Hindlimb muscle (tissue), 1 donor: ENCODE measurements at places on chromosomes 2 and 18.

DNA sequence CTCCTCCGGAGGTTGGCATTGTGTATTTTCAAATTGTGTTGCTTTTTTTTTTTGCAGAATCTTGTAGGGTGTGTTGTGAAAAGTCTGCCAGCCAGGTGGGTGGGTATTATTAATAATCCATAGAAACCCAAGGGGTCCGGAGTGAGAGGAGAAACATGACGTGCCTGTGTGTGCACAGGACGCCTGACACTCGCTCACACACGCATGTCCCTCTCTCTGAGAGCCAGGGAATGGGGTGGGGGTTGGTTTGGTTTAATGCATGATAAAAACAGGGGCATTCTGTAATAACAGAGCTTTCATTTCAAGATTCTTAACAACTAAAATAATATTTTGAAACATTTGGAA, 224.8 kb downstream of the FAM210A start:
- no peak for DNase-seq

DNA sequence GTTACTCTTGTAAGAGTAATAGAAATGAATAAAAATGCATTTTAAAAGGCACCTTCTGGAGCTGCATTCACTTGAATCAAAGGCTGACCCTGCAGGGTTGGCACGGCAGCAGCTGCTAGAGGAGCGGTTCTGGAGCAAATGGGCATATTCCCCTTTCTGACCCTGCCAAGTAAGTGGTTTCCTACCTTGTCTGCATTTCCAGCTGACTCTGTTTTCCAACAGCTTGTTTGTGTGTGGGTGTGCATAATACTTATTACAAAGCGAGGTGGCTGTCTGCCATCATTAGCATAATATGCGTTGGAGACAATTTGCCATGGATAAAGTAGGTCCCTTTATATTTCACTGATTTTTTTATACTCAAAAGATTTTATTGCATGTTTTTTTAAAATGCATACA, 21.3 kb upstream of the TTN start:
- DNase-seq, result no peak

- DNase-seq, result no peak
Measured at GRCh38 chr2:23695890-23696751, 230.8 kb downstream of the ATAD2B start.

GRCh38 chr2:109452318-109453305, 161.2 kb downstream of the SEPTIN10 start:
- DNase-seq, result no peak

DNA sequence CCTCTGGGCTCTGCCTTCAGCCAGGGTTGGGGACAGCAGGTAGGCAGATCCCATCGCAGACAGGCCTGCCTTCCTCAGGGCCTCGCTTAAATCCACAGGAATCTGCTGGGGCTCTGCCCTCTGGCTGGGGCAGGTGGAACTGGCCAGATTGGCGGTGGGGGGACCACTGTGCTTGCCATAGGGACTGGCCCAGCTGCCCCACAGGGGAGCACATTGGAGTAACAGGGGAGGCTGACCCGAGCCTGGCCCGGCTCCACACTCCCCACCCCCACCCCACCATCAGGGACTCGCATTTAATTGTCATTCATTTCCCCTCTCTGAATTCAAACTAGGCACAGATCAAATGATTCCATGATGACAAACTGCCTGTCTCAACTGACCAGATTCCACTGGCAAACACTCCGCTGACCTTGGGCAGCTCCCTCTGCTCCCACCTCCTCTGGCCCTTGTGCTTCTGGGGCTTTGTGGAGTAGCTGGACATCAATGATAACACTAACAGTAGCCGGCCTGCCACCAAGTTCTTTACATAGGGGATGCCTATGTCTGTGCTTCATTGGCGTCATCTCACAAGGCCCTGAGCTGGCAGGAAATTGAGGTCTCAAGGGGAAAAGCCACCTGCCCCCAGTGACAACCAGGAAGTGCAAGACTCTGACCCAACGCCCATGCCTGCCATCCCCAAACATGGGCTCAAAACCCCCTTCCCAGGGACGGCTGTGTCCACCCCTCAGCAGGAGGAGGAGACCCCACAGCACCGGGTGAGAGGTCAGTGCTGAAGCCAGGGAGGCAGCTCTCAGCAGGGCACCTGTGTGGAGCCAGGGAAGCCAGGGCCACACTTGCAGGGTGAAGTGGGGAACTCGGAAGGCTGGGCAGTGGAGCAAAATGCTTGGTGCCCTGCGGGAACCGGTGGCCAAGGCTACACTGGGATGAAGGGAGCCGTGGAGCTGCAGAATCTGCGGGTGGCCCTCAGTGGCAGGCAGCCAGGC, 2.1 kb upstream of the B3GNT7 start:
- DNase-seq, result no peak

- no peak for DNase-seq
Measured at GRCh38 chr2:40721595-40721994, 269.7 kb upstream of the SLC8A1 start.

- no peak for DNase-seq
Measured at GRCh38 chr18:59087391-59087790, 52.3 kb upstream of the SEC11C start.

DNA sequence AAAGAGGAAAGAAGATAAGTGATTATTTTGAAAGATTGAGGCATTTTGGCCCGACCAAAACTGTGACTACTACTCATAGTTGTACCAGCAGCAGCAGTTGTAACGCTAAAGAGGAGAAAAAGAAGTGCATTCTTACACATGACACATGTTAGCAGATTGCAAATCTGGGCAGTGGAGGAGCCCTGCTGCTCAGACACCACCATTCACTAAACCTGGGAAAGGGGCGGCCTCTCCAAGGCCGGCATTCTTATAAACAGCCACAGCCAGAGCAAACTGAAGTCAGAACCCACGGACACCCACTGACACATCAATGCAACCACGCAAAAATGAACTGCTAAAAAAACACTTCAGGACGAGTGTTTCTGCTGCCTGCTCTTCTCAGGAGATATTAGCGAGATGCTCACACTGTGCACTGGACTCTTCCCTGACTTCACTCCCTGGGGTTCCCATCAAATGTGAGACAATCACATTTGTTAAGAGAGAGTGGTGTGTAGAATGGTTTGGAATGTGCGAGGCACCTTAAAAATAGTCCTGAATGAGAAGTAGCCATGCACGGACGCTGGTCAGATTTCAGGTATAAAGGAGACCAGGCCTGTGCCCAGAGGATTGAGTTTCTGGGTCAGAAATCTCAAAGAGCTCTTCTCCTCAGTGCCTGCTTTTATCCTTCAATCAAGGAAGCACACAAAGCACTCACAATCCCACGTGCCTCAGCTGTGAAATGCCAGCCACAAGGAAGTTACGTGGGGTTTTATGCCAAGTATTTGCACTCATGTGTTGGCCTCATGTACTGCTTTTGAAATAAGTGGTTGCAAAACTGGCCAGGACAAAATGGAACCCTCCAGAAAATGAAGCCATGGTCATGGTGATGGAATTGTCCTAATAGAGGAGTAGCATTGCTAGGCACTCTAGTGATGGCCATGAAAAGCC, 83.4 kb downstream of the MTCL1 start:
- DNase-seq, result no peak

GRCh38 chr2:237859533-237860272, at the start of gene RAMP1:
Gene RAMP1, plus strand, starts transcription at chr2:237859623. Its CDS starts 53 bp downstream, at chr2:237859676.
- no peak for DNase-seq

- DNase-seq, result no peak
Measured at GRCh38 chr18:79257480-79257879, 138.2 kb upstream of the NFATC1 start.

DNA sequence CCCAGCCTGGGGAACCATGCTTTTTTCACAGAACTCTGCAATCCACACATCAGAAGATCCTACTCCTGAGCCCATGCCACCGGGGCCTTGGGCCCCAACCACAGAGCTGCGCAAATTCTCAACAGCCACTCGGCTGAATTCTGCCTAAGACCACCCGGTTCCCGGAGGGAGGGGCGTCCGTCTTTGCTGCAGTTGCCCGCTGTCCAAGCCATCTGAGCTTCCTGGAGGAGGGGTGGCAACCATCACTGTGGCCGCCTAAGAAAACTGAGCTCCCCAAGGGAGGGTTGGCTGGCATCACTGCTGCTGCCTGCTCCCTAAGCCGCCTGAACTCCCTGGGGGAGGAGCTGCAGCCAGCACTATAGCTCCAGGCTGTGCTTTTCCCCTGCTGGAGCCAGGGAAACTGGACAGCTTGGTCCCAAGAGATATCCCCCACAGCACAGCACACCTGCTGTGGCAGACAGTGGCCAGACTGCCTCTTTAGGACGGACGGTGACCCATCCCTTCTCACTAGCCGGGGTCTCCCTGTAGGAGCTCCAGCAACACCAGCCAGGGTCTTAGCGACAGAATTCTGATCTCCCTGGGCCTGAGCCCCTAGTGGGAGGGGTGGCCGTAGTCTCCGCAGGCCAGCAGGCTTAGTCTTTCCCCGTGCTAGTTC, 1411.6 kb upstream of the CDH2 start:
- no peak for DNase-seq

- DNase-seq, result no peak
Measured at GRCh38 chr18:36185901-36186460, 1.3 kb upstream of the MOCOS start.

DNA sequence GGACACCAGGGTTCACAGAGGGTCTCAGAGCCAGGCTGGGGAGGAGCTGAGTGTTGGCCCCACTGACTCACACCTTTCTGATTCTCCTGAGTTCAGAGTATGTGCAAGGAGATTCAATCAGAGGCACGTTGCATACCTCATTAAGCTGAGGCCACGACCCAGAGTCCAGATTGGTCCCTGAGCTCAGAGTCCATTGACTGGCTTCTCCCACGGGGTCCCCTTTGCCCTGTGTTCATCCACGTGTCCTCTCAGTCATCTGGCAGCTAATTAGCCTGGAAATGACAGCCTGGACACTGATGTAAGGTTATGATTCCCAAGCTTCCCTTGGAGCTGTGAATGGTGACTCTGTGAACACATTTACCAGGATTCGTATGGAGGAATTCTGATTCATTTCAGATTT, 267.2 kb downstream of the SH3BP4 start:
- DNase-seq, result no peak

DNA sequence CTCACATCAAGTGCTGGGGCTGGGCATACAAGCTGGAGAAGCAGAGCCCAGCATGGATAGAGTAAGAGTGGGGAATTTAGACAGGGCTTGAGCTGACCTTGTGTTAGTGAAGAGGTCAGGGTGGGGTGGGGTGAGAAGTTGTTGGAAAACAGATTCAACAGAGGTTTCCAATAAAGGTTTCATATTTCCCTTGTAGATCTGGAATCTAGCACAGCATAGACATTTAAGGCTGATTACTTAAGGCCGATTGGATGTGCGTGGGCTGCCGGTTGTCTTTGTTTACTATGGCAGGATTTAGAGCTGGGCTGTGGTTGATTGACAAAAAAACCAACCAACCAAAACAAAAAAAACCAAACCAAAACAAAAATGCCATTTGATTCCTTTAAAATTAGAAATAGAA, 114.9 kb upstream of the SEC11C start:
- no peak for DNase-seq

DNA sequence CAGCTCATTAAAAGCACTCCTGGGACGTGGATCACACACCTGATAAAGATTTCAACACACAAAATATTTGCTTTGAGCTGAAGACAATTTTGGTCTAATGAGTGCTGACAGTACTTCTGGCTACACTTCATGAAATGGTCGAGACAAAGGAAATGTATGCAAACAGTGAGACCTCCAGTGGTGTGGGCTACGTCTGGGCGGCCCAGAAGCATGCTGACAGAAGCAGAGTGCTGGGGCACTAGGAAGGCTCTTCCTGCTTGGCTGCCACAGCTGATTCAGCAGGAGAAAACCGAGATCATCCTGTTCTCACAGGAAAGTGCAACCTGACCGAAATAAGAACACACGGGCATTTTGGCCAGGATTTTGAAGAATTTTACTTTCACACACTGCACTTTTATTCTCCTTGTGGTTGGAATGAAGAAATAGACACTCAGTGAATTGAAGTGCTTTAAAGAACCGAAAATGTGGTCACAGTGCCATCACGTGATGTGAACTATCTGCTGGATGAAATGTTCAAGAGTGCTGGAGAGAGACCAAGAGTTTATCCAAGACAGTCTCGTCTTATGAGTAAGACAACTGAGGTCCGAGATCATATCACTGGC, 149.5 kb downstream of the CCBE1 start:
- no peak for DNase-seq

DNA sequence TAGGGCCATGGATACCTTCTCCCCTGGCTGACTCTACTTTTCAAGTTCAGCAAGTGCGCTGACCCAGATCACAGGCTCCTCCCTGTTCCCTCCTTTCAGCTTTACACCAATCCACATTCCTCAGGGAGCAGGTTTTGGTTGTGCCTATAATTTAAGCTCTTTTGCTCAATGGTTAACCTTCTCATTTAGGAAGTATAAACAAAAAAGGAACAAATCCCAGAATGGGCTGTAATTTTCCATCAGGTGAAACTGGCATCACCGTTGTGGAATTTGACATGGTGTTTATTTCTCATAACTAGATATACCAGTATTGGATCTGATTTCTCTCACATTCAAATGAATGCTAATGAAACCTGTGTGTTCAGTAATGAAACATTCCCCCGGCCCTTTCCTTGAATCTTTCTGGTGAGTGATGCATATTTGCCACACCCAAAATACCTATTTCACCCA, 13.6 kb downstream of the STRN start:
- no peak for DNase-seq

DNA sequence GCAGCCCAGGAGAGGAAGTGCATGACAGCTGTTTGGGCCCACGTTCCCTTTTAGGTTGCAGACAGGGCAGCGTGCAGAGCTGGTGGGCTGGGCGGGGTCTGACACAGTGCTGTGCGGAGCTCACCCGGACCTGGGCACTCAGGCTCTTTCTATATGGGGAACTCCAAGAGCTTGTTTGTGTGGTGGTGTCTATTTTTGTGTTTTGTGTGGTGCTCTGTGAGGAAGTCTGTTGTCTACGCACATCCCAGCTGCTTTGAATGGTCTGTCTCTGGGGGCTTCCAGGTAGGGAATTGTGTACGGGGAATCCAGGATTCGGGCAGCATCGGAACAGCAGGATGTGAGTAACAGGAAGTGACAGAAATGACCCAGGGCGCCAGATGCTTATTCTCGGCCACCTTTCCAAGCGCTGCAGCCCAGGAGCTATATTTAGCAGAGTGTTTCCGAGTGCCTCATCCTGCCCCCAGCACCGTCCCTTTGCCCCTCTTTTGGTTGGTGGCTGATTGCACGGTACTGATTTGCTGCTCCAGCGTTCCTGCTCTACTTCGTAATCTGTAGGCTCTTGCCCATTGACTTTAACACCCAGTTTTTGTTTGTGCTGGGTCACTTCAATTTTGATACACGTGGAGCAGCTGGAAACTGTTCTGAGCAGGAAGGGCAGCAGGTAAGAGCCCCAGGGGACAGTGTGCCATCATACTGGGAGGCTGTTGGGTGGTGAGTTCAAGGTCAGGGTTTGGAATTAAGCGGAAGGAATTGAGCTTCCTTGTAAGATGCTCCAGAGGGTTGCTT, 64.7 kb downstream of the DGKD start:
- peak; percentile 68 for DNase-seq

GRCh38 chr2:40286721-40287120, 165.2 kb downstream of the SLC8A1 start:
- DNase-seq, result no peak

- peak; percentile 28 for DNase-seq
Measured at GRCh38 chr2:101698014-101698843, 722 bp downstream of the MAP4K4 start.
